ENCODE measurements at places on chromosomes 11 and 22.

DNA sequence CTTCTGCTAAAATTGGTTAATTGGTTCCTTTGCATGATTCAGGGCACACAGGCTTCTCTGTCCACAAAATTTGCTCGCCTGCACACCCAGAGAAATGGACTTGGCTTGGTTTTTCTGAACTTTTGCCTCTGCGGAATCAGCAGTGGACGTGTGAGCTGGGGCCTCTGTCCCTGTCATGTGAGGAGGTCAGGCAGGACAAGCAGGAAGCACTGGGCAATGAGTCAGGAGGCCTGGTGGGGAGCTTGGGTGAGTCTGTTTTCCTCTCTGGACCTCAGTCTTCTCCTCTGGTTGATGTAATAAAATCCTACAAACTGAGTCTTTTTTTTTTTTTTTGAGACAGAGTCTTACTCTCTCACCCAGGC, 10.4 kb upstream of the CELSR1 start:
- DNase-seq, result no peak

DNA sequence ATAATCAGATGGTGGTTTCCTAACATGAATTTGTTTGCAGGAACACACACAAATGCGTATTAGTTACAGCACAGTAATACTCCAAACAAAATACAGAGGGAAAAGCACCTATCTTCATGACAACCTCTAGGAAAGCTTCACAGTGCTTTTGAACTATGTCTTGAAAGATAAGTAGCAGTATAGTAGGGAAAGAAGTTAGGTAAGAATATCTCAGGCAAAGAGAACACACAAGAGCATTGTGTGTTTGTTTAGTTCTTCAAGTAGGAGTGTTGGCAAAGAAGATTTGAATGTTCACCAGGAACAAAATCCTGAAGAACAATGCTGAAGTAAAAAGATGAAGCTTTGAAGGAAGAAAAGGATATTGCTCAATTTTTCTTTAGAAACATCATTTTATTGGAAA, 54.1 kb downstream of the ANO5 start:
- DNase-seq, result no peak

GRCh38 chr11:70501051-70501901, 102.9 kb downstream of the CTTN start:
- no peak for DNase-seq

DNA sequence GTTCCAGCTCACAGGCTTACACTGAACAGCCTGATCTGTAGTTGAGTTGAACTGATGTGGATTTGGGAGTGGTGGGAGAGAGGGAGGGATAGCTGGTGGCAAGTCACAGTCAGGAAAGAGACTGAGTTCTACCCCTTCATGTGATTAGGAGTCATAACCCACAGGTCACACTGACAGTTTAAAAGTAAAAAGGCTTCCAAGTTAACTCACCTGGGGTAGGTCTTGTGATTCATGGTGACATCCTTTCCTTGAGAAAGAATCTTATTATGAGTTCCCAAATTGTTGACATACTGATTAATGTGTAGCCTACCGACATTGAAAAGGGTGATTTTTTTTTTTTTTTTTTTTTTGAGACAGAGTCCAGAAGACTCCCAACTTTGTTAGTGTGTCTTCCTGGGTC, 5.4 kb downstream of the IZUMO1R start:
- no peak for DNase-seq

- no peak for DNase-seq
Observed at GRCh38 chr11:15586741-15587473, 472.2 kb downstream of the INSC start.

DNA sequence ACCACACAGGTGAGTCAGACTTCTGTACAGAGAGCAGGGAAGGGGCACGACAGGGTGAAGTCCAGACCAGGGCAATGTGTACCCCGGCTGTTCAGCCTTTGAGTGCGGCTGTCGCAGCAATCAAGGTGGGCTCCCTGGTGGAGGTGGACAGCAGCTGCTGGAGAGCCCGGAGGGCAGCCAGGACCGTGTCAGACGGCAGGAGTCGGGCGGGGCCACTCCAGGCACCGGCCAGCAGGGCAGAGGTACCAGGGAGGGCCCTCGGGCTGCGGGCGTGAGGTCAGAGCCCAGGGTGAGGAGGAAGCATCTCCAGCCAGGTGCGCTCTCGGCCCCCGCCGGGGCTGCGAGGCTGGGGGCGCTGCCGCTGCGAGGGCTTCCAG, 802 bp upstream of the PIM3 start:
- no peak for DNase-seq

All from activated naive CD4-positive, alpha-beta T cell (primary cell).